H1 (cell line): ENCODE measurements at places on chromosomes 7 and 10. TPM values are rescaled to one million over a fixed set of nuclear protein-coding genes. Genes with fewer than 3 reads are reported as not detected.

Gene C10orf62
- total RNA-seq, result not detected in 2 replicates

GRCh38 chr10:27779462-27780015 lies 33.9 kb upstream of the MKX start:
- H3K27ac ChIP-seq, result no peak overlapping the region
- H3K27me3 ChIP-seq, result no peaks in the 10 kb centered on the region
- no peak overlapping the region for H3K4me3 ChIP-seq
- H3K4me1 ChIP-seq, result no peaks in the 10 kb centered on the region; the same call in 1 of the 2 replicates
- H3K36me3 ChIP-seq, result no peaks in the 10 kb centered on the region

Gene MALSU1
- total RNA-seq, result 84.0 and 86.8 TPM in 2 replicates

GRCh38 chr10:51204066-51204465 lies 129.8 kb downstream of the PRKG1 start:
- H3K4me1 ChIP-seq, result peaks cover 8% of the 10 kb centered on the region; the same call in 1 of the 2 replicates
- no peaks in the 10 kb centered on the region for H3K27me3 ChIP-seq
- no peaks in the 10 kb centered on the region for H3K36me3 ChIP-seq
- no peak overlapping the region for H3K4me3 ChIP-seq

Gene CLCN1
- total RNA-seq, result 0.33 and 0.41 TPM in 2 replicates

DNA sequence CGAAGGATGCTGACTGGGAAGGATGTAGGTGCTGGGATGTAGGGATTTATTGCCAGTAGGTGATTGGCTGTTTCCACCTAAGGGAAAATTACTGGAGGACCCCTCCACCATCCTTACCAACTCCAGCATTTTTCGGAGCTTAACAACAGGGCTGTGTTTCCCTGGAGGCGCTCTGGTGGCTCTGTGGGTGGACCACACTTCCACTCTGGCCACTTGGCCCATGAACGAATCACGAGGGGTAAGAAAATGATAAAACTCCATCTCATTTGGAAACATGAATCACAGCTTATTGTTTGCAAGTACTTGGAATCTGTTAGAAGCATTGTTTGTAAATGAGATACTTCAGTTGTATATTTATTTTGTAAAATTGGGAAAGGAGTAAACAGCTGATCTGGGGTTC lies 3.0 kb downstream of the DOCK1 start:
- no peak for DNase-seq
- no peak overlapping the region for H3K27ac ChIP-seq
- H3K4me3 ChIP-seq, result no peak overlapping the region
- H3K4me1 ChIP-seq, result peaks cover 21% of the 10 kb centered on the region; the same call in 1 of the 2 replicates
- H3K36me3 ChIP-seq, result no peaks in the 10 kb centered on the region
